Vagina (tissue), 2 donors: ENCODE measurements at places on chromosomes 11 and 22.

GRCh38 chr11:65899356-65900124 is 648 bp downstream of the FOSL1 start:
- peaks cover 17% of the 10 kb centered on the region for H3K4me1 ChIP-seq
- H3K27ac ChIP-seq = peak overlapping the region; percentile 69
- no peaks in the 10 kb centered on the region for H3K36me3 ChIP-seq
- H3K27me3 ChIP-seq = no peaks in the 10 kb centered on the region
- DNase-seq = no peak

GRCh38 chr11:26418386-26418912 is 86.5 kb downstream of the ANO3 start:
- no peaks in the 10 kb centered on the region for H3K36me3 ChIP-seq
- DNase-seq = no peak
- no peaks in the 10 kb centered on the region for H3K27me3 ChIP-seq
- no peak overlapping the region for H3K4me3 ChIP-seq
- H3K27ac ChIP-seq = no peak overlapping the region

DNA sequence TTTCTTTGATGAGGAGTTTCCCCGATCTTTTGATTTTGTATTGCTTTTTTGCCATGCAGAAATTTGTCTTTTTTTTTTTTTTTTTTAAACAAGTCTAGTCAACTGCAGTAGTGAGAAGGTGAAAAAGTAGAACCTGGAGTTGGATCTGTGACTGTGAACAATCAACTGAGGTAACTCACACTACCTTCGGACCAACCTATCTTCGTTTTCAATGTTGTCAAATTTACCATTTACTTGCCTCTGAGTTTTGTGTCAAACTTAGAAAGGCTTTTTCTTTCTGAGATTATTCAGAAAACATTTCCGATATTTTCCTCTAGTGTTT is 20.5 kb downstream of the KLHL22 start:
- H3K27ac ChIP-seq = no peak overlapping the region
- H3K4me3 ChIP-seq = no peak overlapping the region

DNA sequence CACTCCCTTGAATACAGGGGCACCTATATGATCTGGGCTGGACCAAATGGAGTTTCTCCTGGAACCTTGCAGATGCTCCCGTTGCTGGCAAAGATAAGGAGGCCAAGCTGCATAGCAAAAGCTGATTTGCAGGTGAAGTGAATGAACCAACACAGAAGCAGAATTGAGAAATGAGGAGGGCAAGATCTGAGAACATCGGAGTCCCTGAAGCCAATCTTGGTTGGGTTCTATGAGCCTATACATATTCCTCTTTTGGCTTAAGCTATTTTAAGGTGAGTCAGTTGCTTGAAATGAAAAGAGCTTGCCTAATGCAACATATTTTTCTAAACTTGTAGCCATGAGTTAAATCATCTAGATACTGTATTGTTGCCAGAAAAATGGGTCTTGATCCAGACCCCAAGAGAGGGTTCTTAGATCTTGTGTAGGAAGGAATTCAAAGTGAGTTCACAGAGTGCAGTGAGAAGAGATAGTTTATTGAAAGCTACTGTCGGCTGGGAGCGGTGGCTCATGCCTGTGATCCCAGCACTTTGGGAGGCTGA is 23.5 kb downstream of the WEE1 start:
- H3K4me1 ChIP-seq = peaks cover 8% of the 10 kb centered on the region
- no peaks in the 10 kb centered on the region for H3K36me3 ChIP-seq
- no peak for DNase-seq
- H3K4me3 ChIP-seq = no peak overlapping the region

DNA sequence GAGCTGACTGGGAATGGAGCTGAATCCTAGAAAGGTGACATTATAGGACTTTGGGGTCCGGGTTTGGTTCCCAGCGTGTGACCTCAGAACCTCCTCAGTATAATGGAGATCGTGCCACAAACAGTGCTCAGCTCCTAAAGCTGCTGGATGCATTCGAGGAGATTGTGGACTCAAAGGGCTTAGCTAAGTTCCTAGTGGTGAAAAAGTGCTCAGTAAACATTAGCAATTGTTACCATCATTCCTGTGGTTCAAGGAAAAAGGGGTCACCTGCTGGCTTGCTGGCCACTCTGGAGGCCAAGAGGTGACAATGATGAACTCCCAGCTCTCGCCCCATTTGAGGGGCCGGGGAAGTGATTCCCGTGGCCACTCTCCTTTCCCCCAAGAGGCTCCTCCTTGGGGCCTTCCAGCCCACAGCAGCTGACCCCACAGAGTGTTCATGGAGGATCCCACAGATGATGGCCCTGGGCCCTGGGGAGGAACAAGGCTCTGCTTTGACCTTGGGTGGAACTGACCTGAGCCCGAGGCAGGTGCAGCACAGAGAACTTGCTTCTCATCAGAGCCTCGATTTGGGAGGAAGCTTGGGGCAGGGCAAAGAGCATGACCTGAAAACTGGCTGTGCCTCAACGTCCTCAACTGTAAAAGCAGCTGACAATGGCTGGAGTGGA is 40.1 kb downstream of the TRIM29 start:
- no peak for DNase-seq
- no peaks in the 10 kb centered on the region for H3K36me3 ChIP-seq
- H3K27ac ChIP-seq = no peak overlapping the region
- H3K4me1 ChIP-seq = peaks cover 10% of the 10 kb centered on the region
- H3K27me3 ChIP-seq = no peaks in the 10 kb centered on the region

- H3K27me3 ChIP-seq = no peaks in the 10 kb centered on the region
- H3K4me3 ChIP-seq = no peak overlapping the region
- H3K36me3 ChIP-seq = no peaks in the 10 kb centered on the region
- H3K27ac ChIP-seq = no peak overlapping the region
These were observed 366.9 kb downstream of the FAT3 start for GRCh38 chr11:92591521-92591920.

DNA sequence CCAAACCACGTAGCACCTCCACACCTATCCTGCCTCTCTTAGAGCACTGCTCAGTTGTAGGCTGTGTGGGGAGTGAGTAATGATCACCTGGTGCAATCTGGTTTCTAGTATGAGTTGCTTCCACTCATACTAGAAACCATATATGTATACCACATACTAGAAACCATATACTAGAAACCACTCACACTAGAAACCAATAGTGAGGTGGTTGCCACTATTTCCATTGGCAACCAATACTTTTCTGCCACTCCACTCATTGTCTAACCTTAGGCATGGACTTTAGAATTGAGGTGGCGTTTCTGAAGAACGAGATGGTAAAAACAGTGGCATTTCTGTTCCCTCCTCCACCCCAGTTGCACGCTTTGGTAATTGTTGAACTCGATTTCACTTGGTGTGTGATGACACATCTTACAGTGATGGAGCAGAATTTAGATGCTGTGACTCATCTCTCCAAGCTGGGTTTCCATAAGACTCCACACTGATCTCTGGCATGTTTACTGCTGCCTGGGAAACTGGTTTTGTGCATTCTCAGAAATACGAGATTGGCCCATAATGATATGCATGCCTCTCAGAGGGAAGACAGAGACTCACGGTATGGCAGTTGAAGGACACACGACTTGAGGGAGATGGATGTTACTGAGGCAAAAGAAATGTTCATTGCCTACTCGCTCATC is 82.9 kb downstream of the KIRREL3 start:
- no peaks in the 10 kb centered on the region for H3K36me3 ChIP-seq
- no peaks in the 10 kb centered on the region for H3K4me1 ChIP-seq
- H3K4me3 ChIP-seq = no peak overlapping the region
- no peaks in the 10 kb centered on the region for H3K27me3 ChIP-seq

- no peak overlapping the region for H3K4me3 ChIP-seq
- no peaks in the 10 kb centered on the region for H3K4me1 ChIP-seq
- H3K27ac ChIP-seq = no peak overlapping the region
- no peaks in the 10 kb centered on the region for H3K27me3 ChIP-seq
These were observed 14.5 kb downstream of the DEAF1 start for GRCh38 chr11:680476-680875.

DNA sequence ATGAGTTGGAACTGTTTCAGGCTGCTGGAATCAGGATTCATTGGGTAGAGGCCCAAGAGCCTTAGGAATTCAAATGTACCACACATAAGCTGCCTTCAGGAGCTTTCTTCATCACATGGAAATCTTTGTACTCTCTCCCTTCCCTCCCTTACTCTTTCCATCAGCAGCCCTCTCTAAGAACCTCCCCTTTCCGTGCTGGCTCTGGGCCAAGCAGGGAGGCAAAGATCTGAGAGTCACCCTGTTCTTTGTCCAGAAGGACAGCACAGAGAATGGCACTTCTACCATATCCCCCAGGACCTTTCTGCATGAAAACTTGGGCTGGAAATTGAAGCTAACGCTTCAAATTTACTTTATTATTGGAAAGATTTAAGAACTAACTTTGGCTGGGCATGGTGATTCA is 20.7 kb upstream of the TPBGL start:
- no peaks in the 10 kb centered on the region for H3K27me3 ChIP-seq
- H3K4me3 ChIP-seq = no peak overlapping the region
- DNase-seq = no peak
- H3K4me1 ChIP-seq = no peaks in the 10 kb centered on the region

GRCh38 chr22:46137218-46137766 is 13.0 kb upstream of the PPARA start:
- H3K4me1 ChIP-seq = peaks cover 7% of the 10 kb centered on the region
- no peak overlapping the region for H3K27ac ChIP-seq
- no peaks in the 10 kb centered on the region for H3K36me3 ChIP-seq
- no peak overlapping the region for H3K4me3 ChIP-seq
- no peaks in the 10 kb centered on the region for H3K27me3 ChIP-seq

GRCh38 chr22:30282616-30283046 is 6.7 kb downstream of the CASTOR1 start:
- H3K27me3 ChIP-seq = no peaks in the 10 kb centered on the region
- no peak for DNase-seq
- peaks cover 29% of the 10 kb centered on the region for H3K4me1 ChIP-seq
- no peaks in the 10 kb centered on the region for H3K36me3 ChIP-seq

DNA sequence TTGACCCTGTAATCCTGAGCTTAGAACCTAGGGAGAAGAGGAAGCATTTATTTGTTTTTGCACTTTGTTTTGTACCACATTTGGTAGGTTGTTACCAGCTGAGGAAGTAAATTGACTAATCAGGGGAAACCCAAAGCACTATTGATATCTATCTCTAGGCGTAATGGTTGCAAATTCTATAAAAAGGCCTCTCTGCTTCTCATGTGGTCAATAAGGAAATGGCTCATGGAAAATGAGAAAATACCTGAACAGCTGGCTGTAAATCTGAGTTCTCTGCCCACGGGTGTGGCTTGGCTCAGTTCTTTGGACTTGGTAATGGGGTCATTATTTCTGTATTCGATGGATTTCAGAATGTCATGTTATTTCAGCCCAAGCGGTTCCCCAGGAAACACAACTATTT is 42.4 kb downstream of the BARX2 start:
- H3K27ac ChIP-seq = no peak overlapping the region
- no peak overlapping the region for H3K4me3 ChIP-seq
- no peak for DNase-seq
- H3K4me1 ChIP-seq = no peaks in the 10 kb centered on the region

DNA sequence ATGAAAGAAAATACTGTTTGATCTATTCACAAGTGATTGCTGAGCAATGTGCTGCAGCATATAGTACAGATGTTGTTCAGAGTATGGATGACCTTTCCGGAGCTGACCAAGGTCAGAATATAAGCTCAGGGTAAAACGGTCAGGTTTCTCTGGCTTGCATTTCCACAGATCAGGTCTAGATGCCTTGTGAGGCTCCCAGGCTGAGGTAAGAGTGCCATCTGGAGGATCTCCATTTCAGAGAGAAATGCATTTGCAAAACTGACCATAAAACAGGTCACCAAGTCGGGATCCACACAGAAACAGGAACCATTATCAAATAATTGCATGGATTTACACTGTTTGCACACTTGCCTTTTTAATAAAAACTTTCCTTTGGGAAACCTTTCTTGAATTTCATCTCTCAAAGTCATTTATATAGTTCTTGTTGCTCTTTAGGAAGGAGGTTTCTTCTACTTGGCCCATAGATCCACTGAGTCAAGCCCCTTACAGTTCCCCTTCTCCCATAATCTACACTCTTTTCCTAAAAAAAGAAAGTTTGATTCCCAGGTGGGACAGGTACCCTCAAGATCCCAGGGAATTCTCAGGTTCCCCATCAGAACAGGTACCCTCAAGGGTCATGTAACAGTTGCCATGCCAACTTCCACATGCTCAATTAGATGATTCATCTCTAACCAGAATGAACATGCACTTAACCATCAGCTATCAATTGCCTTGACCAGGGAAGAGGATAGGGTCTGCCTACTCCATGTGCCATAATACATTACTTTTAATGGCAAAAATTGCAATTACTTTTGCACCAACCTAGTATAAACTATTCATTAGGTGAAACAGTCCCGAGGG is 25.0 kb upstream of the TMPRSS5 start:
- no peaks in the 10 kb centered on the region for H3K4me1 ChIP-seq
- DNase-seq = no peak
- H3K4me3 ChIP-seq = no peak overlapping the region
- no peak overlapping the region for H3K27ac ChIP-seq
- H3K36me3 ChIP-seq = peaks cover 20% of the 10 kb centered on the region

DNA sequence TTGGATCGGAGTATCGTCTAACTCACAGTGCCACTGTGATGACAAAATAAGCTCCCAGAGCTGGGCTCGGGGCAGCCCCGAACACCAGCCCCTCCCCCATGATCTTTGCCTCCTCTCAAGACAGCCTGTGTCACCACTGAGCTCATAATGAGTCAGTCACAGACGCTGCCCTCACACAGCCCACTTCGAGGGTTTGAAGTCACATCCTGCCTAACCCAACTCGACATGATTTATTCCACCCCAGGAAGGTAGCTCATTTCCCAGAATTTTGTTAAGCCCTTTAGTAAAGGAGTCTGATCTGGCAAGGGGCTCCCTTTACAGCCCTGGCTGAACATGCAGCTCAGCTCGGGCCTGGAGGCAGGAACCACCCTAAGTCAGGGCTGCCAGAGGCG is 22.8 kb downstream of the MYH9 start:
- no peak for DNase-seq
- no peaks in the 10 kb centered on the region for H3K27me3 ChIP-seq
- H3K4me1 ChIP-seq = peaks cover 100% of the 10 kb centered on the region
- H3K4me3 ChIP-seq = no peak overlapping the region

GRCh38 chr11:61752117-61752924 is at the start of gene MYRF:
Gene MYRF (plus strand): TSS chr11:61752636. CDS start chr11:61752745, 109 bp downstream.
- H3K4me1 ChIP-seq = peaks cover 10% of the 10 kb centered on the region
- no peak within 1 kb of the TSS for H3K27ac ChIP-seq

- DNase-seq = no peak
- H3K36me3 ChIP-seq = no peaks in the 10 kb centered on the region
- H3K4me1 ChIP-seq = no peaks in the 10 kb centered on the region
- no peak overlapping the region for H3K4me3 ChIP-seq
- no peaks in the 10 kb centered on the region for H3K27me3 ChIP-seq
These were observed 357.7 kb downstream of the BUD13 start for GRCh38 chr11:116415095-116415494.

- no peaks in the 10 kb centered on the region for H3K36me3 ChIP-seq
- H3K27me3 ChIP-seq = no peaks in the 10 kb centered on the region
- no peak for DNase-seq
These were observed at the start of gene MPPED2 for GRCh38 chr11:30586251-30587144. Gene MPPED2 (minus strand): TSS chr11:30586353. CDS start chr11:30580373, 5,980 bp downstream.
